ENCODE measurements at places on chromosomes 16 and 17. TPM values are rescaled to one million over a fixed set of nuclear protein-coding genes. Genes with fewer than 3 reads are reported as not detected.

Gene CLEC18B
- 3.0 TPM for total RNA-seq

Gene CCL1
- total RNA-seq: not detected

Gene CA4
- total RNA-seq: 6.5 TPM

Gene CCL17
- not detected for total RNA-seq

Gene SSTR5
- total RNA-seq: 0.26 TPM

Gene WFDC1
- total RNA-seq: 33.5 TPM

Gene SGCA
- total RNA-seq: 91.8 TPM

Gene AGRP
- not detected for total RNA-seq

Gene DUXB
- total RNA-seq: not detected

Gene PRAC2
- not detected for total RNA-seq

Gene IRX5
- 0.96 TPM for total RNA-seq

- DNase-seq: no peak
Observed at GRCh38 chr17:49146620-49147306, 14.2 kb downstream of the B4GALNT2 start.

- DNase-seq: peak; percentile 61
Observed at GRCh38 chr17:79838522-79839274, 542 bp downstream of the CBX4 start.

DNA sequence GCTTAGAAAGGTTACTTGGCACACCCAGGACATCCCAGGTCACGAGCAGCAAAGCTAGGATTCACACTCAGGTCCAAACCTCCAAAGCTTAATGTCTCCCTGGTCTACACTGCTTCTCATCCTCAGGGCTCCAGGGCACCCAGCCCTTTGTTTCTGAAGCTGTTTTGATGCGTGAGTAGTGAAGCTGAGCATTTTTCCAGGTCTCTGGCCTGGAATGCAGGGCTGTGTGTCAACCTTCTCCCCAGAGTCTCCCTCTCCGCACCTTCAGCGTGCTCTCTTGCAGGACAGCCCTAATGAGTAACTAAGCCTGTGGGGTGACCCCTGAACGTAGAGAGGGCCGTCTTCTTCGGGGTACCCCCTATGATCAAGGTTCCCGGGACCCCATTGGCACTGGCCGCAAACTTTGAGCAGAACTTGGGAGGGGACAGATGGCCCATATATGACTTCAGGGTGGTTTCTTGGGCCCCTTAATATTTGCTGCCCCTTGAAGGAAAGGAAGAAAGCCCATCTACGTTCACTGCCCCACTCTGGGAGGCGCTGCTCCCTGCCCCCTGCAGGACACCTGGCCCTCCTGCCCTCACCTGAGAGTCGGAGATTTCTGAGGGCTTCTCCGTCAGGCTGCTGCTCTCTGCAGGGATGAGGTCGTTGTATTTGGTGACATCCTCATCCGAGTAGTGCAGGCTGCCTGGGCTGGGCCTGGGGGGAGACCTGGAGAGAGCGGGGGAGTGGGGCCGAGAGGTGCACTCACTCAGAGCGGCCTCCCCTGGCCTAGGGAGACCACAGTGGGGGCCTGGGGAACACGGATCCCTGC is 36.4 kb upstream of the CDC42EP4 start:
- DNase-seq: no peak

GRCh38 chr17:76631821-76632565 is 11.6 kb downstream of the ST6GALNAC1 start:
- no peak for DNase-seq

GRCh38 chr17:258045-258734 is 76.7 kb upstream of the DOC2B start:
- DNase-seq: peak; percentile 45

- no peak for DNase-seq
Observed at GRCh38 chr16:12896562-12896961, 4.8 kb upstream of the SHISA9 start.

DNA sequence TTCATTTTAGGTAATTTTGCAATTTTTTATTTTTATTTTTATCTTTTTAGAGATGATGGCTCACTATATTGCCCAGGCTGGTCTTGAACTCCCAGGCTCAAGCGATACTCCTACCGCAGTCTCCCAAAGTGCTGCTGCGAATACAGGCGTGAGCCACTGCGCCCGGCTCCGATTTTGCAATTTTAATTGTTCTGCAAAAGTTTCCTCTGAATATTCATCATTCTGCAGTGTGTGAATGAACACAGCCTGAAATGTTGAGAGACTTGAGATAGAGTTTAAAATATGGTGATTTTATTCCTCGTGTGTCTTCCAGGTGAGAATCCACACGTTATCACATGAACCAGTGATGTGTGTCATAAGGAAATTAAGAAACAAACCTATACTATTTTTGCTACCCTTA is 75.8 kb downstream of the KCNJ12 start:
- no peak for DNase-seq

DNA sequence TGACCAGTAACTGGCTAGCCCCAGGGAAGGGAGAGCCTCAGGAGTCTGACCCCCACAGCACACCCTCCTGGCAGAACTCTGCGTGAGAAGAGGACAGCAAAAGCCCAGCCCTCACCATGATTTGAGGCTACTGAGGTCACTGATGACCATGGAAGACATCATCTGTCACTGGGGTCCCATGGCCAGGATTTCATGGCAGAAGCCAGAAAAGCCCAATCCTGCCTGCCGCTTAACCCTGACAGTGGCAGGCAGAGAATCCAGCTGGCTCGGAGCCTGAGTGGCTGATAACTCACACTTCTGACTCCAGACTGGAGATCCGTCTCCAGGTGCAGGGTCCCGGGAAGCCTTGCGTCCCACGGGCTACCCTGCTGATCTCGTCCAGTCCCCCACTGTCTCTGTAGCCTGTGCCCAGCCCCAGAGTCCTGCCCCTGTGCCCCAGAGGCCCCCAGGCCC is 17.5 kb downstream of the GRIN2C start:
- no peak for DNase-seq

DNA sequence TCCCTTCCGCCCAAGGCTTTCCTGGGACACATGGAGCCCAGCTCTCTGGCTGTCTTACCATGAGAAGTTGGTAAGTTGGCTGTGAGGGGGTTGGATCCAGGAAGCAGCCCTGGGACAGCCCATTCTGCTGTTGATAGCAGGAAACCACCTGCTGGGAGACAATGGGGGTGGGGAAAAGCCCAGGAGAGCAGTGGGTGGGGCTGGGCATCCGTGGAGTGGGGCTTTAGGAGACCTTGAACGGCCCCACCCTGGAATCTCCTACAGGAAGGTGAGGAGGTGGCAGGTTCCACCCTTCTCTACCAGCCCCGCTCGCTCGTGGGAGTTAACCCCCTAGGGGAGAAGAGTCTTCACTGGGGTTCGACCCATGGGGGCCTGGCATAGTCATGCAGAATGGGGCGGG is 5.8 kb downstream of the TMEM92 start:
- DNase-seq: no peak

DNA sequence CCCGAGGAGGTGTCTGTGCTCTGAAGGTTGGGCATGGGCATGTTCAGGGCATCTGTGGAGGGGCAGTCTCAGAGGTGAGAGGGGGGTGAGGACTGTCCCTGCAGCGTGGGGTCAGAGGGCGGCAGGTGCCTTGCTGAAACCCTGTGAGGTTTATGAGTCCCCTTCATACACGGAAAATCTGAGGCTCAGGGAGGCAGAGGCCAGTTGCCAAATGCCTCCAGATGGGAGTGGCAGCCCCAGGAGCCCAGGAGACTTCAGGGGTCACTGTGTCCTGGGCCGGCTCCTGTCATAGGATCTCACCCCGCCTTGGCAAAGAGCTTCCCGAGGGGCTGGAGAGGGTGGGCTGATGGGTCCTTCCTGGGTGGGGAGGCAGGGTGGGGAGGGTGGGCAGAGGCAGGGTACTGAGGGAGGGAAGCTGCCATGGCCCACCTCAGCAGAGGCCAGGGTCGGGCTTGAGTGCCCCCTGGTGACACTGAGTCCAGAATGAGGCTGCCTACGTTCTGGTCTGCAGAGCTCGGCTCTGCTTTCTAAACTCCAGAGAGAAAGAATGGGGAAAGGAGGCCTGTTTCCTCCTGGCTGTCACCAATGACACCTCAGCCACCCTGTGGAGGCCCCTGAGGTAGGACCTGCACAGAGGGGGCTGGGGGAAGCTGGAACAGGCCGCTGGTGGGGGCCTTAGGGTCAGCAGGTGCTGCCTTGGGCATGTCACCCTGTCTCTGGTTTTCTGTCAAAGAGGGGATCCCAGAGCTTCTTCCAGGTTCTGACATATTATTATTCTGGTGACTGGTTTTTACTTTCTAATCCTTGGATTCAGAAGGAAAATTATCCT is 1.1 kb downstream of the LGALS9 start:
- DNase-seq: no peak

DNA sequence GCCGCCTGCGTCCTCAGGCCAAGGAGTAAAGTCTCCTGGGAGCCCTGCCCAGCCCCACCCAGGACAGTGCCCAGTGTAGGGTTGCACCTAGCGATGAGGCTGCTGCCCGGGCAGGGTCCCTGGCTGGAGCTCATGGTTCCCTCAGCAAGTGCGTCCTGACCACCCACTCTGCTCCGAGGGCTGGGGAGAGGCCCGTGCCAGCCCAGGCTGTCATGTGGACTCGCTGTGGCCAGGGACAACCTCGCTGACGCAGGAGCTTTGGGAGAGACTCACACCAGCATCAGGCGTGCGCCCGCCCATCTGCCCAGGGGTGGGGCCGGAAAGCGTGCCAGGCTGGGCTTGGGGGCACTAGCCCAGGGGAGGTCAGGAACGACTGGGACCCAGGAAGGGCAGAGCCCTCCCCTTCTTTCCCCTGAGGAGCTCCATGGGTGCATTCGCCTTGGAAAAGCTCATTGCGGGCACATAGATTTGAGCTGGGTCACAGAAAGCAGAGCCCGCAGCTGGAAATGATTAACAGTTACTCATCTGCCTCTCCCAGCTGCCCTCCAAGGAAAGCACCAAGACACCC is 19.7 kb downstream of the DPEP1 start:
- no peak for DNase-seq

DNA sequence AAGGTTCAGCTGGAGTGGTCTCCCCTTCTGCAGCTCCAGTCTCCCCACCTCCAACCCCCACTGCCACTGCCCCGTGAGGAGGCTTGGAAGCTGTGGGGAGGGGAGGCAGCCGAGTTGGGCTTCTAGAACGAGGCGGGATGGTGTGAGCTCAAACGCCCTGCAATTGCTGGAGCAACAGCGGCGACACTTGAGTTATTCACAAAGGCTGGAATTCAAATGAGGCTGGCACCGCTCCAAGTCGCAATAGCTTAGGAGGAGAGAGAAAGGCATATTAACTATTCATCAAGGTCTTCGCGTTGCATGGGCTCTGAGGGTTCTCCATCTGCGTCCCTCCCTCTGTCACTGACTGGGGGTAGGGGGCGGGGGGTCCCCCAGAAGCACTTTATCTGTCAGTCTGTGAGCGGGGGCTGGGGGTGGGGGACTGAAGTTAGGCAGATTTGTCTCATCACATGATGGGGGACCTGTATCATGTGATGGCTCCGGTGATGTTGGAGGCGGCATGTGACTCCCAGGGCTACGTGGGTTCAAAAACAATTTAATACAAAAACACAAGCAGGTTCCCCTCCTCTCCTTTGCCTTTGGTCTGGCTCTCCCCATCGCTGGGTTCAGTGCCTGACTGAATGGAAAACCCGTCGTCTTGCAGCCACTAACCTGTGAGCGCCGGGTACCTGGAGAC is 70.5 kb downstream of the RBBP6 start:
- peak; percentile 87 for DNase-seq

DNA sequence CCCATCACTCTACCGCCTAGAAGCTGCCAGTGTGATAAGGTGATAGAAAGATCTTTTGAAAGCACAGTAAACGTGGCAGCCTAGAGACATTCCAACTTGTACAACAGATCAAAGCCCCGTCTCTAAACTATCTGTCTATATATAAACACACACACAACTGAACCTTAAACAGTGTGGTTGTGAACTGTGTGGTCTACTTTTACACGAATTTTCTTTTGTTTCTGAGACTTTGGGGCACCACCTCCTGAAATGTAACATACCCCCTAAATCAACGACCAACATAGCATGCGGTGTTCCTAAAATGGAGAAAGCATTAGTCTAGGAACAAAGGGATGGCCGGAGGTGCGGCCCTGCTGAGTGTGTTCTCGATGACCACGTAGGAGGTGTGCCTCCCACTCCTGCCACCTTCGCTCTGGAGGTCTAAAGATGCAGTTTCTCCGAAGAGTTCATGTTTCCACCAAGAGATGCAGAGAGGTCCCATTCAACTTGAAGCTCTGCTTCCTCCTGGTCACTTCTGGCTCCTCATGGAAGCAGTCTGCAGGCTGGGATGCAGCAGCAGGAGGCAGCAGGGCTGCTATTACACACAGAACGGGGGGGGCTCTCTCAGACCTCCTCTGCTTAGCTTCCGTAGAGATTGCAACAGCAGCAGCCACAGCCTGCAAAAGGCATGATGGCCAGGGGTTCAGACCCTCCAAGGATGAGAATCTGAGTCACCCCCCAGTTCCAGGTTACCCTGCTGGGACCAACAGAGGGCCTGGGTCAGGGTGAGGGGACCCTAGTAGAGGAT is 22.6 kb upstream of the USP10 start:
- no peak for DNase-seq

DNA sequence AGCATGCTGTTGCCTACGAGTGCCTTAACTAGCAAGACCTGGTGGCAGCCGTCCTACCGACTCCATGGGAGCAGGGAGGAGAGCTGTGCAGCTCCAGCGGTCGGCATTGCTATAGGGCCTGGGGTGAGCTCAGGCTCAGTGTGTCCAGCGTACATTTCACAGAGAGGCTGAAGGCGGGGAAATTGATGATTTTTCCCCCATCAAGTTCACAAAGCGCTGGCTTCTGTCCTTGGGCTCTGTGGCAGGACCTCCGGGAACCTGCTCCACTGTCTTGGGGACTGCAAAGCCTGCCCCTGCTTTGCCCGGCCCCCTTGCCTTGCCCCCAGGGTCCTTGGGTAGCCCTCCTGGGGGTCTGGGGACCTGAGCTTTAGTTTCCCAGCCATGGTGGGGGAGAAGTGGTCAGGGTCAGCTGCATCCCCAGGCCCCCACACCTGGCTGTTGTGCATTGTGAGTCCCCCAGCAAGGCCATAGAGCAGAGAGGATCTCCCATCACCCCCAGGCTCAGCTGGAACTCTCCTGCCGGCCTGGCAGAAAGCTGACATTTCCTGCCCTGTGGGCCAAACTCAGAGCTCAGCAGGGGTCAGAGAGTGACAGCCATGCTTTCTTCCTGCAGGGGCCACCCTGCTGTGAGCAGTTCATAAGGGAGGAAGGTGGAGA is 3.9 kb upstream of the KCNJ18 start:
- DNase-seq: no peak

GRCh38 chr17:78788451-78788850 is 6.4 kb upstream of the CYTH1 start:
- peak; percentile 51 for DNase-seq

GRCh38 chr17:77716289-77716926 is 242.1 kb upstream of the TNRC6C start:
- DNase-seq: no peak
